Airway epithelial cell (primary cell): ENCODE measurements at places on chromosomes 2 and 18. TPM values are rescaled to one million over a fixed set of nuclear protein-coding genes. Genes with fewer than 3 reads are reported as not detected.

The AQP12B gene
- total RNA-seq = not detected in 2 replicates

The MRPL19 gene
- total RNA-seq = 59.7 and 66.9 TPM in 2 replicates

The CROCC2 gene
- not detected in 2 replicates for total RNA-seq

The REG1B gene
- total RNA-seq = not detected in 2 replicates

The PDCD1 gene
- total RNA-seq = not detected in 2 replicates

The AMER3 gene
- total RNA-seq = not detected in 2 replicates

The CFAP221 gene
- not detected in 2 replicates for total RNA-seq

The PTPN2 gene
- total RNA-seq = 27.8 and 29.5 TPM in 2 replicates

The MOGAT1 gene
- not detected in 2 replicates for total RNA-seq

The FZD7 gene
- 6.8 and 7.0 TPM in 2 replicates for total RNA-seq

The CD8B gene
- total RNA-seq = not detected in 2 replicates

The HRH4 gene
- 0.07 TPM in 1 of 2 replicates, not detected in the other for total RNA-seq

The PARD3B gene
- total RNA-seq = 0.46 and 1.6 TPM in 2 replicates

The FRZB gene
- total RNA-seq = 0.21 TPM in 1 of 2 replicates, not detected in the other

The CABYR gene
- total RNA-seq = 5.9 and 6.9 TPM in 2 replicates

The RUFY4 gene
- total RNA-seq = not detected in 2 replicates

The EFHD1 gene
- 0.21 and 0.84 TPM in 2 replicates for total RNA-seq

The EML6 gene
- 0.42 and 1.8 TPM in 2 replicates for total RNA-seq

The PLGLB1 gene
- total RNA-seq = not detected in 2 replicates

The ZSWIM2 gene
- not detected in 2 replicates for total RNA-seq

The ARHGAP25 gene
- 1.6 and 3.9 TPM in 2 replicates for total RNA-seq

The SNTG2 gene
- total RNA-seq = not detected in 2 replicates

The WIPF1 gene
- total RNA-seq = 1.3 and 2.9 TPM in 2 replicates

The IWS1 gene
- total RNA-seq = 32.7 and 39.2 TPM in 2 replicates

The L3MBTL4 gene
- total RNA-seq = 0.05 and 0.07 TPM in 2 replicates

The CD8B2 gene
- total RNA-seq = not detected in 2 replicates

The DCC gene
- not detected in 2 replicates for total RNA-seq

The NCKAP1 gene
- total RNA-seq = 107 and 119 TPM in 2 replicates

The FBLN7 gene
- 0.14 TPM in 1 of 2 replicates, not detected in the other for total RNA-seq

The HOXD1 gene
- not detected in 2 replicates for total RNA-seq

The MYO3B gene
- total RNA-seq = 2.8 and 3.3 TPM in 2 replicates

The TMEM237 gene
- 44.0 and 44.4 TPM in 2 replicates for total RNA-seq

The MC4R gene
- total RNA-seq = not detected in 2 replicates

The GALNT5 gene
- total RNA-seq = 48.1 and 67.4 TPM in 2 replicates

The TGOLN2 gene
- total RNA-seq = 28.0 and 36.9 TPM in 2 replicates

The PLCD4 gene
- 2.6 and 3.1 TPM in 2 replicates for total RNA-seq

The SERPINB12 gene
- 0.28 TPM in 1 of 2 replicates, not detected in the other for total RNA-seq

The C2orf80 gene
- not detected in 2 replicates for total RNA-seq

The DYNAP gene
- total RNA-seq = 0.14 TPM in 1 of 2 replicates, not detected in the other

The CNGA3 gene
- total RNA-seq = not detected in 2 replicates

The NAT8 gene
- not detected in 2 replicates for total RNA-seq

The CFC1 gene
- not detected in 2 replicates for total RNA-seq

The POTEE gene
- total RNA-seq = not detected in 2 replicates
